ENCODE measurements at places on chromosomes 16 and 17. TPM values are rescaled to one million over a fixed set of nuclear protein-coding genes. Genes with fewer than 3 reads are reported as not detected.

Gene CLEC3A
- polyA plus RNA-seq, result not detected

- no peak for DNase-seq
Observed at GRCh38 chr16:64900517-64900916, 221.3 kb downstream of the CDH11 start.

DNA sequence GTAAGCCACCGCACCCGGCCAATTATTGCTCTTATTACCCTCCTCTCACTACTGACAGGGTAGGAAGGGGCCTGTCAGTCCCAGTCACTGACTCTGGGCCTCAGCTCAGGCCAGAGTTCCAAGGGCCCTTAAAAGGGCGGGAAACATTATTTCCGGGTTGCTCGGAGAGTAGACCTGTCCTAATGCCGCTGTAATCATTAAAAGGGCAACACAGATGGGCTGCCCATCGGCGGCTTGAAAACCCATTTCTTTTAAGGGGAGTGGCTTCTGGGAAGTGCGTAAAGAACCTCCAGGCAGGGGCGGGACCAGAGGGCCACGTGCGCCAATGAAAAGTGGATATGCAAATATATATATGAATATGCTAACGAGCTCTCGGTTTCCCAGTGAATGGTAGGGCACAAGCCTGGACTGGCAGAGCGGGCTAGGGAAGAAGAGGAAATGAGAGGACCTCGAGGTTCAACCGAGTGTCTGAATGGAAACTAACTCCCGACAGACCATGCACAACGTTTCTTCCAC, 26.6 kb downstream of the PIPOX start:
- no peak for DNase-seq

Gene ABR
- 29.8 TPM for polyA plus RNA-seq

DNA sequence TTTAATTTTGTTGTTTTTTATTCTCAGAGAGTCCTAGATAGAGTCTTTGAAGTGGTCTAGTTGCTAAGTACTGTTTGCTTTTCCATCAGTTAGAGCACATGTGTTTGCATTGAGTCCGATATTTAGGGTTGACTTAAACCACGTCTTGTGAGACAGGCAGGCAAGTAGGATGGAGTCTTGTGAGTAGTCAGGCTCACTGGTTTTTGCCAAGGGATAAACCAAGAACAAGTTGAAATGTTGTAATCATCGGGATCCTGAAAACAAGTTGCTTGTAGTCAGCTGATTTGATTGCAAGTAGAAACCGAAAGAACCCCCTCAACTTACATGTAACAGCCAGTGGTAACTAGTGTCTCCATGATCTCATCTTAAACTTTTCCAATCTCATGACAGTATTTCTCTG, 17.2 kb downstream of the ATP6V0A1 start:
- DNase-seq, result no peak
